ENCODE measurements at places on chromosomes 16 and 17.

DNA sequence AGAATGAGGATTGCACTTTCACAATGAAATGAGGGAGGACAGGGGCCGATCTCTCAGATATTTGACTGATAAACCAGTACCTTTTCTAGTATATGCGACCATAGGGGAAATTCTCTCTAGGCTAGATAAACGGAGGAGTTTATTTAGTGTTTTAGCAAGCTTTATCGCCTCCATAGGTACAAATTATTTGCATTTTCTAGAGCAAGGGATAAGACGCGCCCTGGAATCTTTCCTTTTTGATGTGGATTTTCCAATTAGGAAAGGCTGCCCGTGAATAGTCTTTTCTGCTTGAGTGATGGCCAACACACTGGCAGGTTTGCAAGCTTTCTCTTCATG is 351 bp upstream of the GDPD1 start:
- DNase-seq, result no peak

DNA sequence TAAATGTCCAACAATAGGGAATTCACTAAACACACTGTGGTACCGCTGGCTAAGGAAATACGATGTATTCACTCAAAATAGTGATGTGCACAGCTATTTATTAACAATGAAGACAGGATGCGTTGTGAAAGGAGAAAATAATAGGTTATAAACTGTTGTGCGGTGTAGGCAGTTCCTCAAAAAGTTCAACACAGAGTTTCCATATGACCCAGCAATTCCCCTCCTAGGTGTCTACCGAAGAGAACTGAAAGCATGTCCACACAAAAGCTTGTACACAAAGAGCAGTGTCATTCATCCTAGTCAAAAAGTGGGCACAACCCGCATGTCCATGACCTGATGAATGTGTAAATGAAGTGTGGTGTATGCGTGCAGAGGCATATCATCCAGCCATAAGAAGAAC is 1.2 kb upstream of the CES1 start:
- DNase-seq, result no peak

DNA sequence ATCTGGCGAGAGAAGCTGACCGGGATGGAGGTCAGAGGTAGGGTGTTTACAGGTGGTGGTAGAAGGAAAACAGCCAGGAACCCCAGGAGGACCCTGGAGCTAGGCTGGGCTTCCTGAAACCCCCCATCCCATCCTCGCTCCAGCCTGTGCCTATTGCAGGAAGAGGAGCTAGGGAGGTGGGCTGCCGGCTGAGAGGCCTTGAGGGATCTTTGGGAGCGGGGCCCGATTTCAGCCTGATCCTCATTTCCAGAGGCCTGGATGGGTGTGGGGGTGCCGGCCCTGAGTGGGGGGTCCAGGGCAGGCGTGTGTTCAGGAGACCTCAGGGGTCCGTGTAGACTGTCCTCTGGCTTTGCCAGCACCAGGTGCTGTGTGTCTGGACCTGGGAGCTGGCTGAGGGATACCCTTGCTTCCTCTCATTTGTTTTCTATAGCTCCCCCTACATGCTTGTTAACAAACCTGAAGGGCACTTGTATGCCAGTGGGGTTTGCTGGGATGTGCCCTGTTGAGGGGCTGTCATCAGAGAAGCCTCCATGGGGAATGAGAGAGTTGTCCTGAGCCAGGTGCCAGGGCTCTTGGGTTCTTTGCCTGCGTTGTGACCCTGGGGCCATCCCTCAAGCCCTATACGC is 18.9 kb upstream of the RAP1GAP2 start:
- peak; percentile 57 for DNase-seq

GRCh38 chr17:72351884-72352346 is 231.1 kb downstream of the SOX9 start:
- DNase-seq, result peak; percentile 62

GRCh38 chr16:50275428-50276325 is 9.3 kb downstream of the ADCY7 start:
- no peak for DNase-seq

DNA sequence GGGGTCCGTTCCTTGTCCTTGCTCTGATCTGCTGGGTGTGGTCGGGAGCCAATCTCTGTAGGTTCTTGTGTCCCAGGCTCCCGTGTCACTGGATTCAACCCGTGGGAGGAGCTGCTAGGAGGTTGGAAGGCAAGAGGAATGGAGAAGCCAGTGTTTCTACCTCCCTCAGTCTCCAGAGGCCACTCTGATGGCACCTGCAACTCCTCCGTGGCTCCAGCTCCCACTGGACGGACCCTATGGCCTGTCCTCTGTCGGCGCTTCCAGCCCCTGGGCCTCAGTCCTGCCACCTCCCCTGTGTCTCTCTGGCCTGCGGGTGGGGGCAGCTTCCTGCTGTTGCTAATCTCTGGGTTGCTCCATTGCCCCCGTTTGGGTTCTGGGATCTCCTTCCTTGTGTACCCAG is 71.1 kb downstream of the CMIP start:
- DNase-seq, result no peak

- no peak for DNase-seq
Measured at GRCh38 chr17:31275116-31275515, 21.9 kb downstream of the OMG start.

GRCh38 chr17:50122945-50123344 is 7.0 kb downstream of the SAMD14 start:
- DNase-seq, result no peak

- no peak for DNase-seq
Measured at GRCh38 chr17:82463391-82463790, 4.8 kb downstream of the NARF start.

DNA sequence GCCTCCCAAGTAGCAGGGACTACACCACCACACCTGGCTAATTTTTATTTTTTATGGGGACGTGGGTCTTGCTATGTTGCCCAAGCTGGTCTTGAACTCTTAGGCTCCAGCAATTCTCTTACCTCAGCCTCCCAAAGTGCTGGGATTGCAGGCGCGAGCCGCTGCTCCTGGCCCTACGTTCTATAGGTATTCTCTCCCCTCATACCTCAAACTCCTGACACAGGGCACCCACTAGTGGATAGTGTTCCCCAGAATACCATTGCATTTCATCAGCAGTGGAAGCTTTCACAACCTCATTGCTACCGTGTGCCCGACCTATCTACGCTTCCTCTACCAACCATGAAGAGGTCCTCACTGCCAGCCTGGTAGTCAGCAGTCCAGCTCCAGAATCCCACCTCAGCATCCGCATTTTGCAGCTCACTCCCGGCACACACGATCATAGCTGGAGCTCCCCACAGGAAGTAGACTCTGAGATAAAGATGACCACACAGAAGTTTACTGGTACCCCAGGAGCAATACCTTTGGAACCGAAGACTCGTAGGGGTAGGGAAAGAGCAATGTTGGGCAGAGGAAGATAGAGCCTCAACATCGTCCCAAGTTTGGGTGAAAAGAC is 9.3 kb downstream of the CTRB2 start:
- DNase-seq, result no peak

- DNase-seq, result peak; percentile 75
Measured at GRCh38 chr17:78563189-78564145, 13.7 kb downstream of the DNAH17 start.

GRCh38 chr17:75753514-75754377 is 11.2 kb downstream of the GALK1 start:
- DNase-seq, result no peak

GRCh38 chr16:17333229-17333628 is 137.5 kb downstream of the XYLT1 start:
- peak; percentile 20 for DNase-seq

DNA sequence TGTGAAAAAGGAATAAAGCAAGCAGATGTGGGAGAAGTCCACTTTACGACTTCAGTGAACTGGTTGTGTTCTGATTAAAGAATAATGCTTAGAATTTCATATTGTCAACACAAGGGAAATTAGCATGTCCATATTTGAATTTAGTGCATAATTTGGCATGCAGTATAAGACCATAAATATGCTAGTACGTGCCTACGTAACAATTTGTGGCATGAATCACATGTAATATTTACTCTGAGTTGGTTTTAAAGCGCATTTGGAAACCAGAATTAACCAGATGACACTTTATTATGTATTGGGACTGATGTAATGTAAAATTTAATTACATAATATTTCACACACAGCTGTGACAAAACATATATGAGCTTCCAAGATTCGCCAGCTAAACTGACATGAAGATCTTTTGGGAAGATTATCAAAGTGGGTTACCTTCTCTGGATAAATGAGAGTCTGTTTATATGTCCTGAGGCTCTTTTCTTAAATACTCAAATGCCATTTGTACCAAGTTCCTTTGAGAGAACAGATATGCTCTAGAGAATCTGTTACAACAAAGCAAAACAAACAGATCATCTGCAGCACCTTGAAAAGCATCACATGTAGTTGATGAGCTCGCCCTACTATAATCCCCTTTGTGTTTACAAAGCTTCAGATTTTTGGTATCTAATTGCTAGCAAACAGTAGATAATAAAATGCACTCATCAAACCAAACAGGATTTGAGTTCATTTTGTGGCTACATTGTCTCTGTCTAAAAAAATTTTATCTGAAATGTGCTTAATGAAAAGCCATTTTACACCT is 1468.6 kb downstream of the CDH11 start:
- DNase-seq, result no peak

DNA sequence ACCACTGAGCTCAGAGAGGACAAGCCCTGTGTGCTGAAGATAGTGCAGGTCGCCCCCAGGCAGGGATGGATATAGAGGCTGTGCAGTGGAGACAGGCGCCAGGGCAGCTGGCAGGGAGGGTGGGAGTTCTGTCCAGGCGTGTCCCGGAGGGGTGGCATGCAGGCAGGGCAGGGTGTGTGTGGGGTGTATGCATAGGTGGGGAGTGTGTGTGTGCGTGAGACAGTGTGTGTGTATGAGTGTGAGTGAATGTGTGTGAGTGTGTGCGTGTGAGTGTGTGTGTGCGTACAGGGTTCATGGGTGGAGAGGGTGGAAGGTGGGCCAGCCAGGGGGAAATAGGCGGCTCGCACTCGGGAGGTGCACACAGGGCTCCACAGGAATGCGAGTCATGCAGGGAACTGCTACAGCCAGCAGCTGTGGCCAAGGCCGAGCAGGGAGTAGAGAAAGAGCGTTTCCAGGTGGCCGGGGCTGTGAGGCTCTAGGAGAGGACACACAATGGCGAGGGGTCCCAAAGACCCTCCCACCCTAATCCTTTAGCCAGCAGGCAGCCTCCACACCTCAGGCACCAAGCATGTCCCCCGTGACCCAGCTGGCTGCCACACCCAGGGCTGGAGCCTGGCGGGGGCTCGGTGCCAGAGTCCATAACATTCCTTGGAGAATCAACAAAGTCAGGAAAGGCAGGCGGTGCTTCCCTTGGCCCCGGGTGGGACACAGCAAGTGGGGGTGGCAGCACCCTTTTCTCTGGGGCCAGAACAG is 4.6 kb downstream of the PLCD3 start:
- DNase-seq, result no peak

- peak; percentile 67 for DNase-seq
Measured at GRCh38 chr17:60601447-60602384, 1.7 kb downstream of the PPM1D start.

DNA sequence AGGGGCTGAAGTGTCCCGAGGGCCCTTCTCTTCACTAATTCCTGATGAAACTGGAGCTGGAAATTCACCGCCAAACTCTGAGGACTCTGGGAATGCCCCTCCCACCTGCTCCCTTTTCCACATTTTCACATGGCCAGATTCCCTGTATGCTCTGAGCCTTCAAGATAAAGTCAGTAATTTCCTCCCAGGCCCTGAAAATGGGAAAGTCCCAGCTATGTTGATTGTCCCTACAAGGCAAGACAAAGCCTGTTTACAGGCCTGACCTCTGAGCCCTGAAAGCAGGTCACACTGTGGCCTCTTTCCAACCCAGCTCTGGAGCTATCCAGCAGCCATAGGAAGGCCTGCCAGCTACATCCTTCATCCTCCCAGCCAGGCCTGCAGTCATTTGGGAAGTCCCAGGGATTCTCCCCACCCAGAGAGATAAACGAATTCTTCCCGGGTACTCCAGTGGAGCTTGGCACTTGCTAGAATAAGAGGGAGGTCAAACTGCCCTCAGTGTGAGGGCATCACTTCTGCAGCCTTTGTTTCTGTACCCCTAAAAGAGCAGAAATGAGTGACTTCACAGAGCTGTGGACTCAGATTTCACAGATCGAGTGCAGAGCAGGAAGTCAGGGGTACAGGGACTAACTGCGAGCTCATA is 19.6 kb upstream of the CCL2 start:
- DNase-seq, result no peak

- DNase-seq, result no peak
Measured at GRCh38 chr16:66278604-66279262, 87.8 kb upstream of the CDH5 start.

DNA sequence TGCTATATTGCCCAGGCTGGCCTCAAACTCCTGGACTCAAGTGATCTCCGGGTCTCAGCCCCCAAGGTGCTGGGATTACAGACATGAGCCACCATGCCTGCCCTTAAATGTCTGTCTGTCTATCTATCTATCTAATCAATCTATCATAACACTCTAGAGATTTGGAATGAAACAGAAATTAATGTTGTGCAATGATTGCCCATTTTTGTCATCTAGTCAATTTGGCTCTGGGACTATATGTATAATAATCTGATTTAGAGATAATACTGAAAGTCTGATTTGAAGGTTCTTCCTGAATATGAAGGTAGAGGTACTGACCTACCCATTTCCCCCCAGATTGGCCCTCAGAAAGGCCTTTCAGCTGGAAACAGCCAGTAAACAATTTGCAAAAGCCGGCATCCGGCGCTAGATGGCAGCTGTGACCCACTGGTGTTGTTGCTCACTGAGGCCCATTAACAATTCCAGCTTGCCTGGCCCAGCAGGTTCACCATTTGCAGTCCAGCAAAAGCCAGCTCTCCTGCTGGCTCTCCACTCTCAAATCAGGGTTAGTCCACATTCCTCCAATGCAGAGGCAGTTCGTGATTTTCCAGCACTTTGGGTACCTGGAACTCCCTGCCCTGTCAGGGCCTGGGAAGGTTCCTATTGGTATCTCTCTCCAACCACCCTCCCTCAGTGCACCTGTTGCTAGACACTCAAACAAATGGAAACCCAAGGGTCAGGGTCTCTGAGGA is 22.9 kb upstream of the C16orf87 start:
- DNase-seq, result peak; percentile 21

DNA sequence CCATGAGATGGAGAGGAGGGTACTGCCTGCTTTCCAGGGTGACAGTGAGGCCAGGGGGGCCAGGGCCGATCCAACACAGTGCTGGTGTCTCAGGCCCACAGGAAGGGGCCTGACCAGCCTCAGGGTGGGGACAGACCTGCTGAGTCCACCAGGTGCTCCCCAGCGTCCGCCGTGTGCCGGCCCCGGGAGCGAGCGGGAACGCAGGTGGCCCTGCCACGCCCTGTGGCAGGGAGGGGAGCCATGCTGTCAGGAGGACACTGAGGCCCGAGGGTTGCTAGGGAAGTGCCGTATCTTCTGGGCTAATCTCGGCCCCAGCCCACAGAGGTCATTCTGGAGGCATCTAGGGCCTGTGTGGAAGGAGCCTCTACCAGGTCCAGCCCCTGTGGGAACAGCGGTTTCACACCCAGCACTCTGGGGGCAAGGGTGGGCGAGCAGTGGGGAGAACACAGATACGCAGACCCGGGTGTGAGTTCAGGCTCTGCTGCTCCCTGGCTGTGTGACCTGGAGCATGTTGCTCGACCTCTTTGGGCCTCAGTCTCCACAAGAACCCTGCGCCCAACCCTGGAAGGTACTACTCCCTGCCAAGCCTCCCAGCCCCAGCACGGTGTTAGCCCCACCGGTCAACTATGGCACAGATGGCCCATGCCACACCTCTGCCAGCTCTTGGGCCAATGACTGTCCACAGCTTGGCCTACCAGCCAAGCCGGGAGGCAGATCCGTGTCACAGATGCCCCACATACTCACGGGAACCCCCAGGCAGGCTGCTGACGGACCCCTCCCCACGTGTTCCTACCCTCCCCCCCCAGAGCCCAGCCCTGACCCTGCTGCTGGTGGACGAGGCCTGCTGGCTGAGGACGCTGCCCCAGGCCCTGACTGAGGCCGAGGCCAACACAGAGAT is 43.9 kb upstream of the ZC3H18 start:
- no peak for DNase-seq
